Tibial nerve (tissue), 4 donors: ENCODE measurements at places on chromosomes 2 and 18.

DNA sequence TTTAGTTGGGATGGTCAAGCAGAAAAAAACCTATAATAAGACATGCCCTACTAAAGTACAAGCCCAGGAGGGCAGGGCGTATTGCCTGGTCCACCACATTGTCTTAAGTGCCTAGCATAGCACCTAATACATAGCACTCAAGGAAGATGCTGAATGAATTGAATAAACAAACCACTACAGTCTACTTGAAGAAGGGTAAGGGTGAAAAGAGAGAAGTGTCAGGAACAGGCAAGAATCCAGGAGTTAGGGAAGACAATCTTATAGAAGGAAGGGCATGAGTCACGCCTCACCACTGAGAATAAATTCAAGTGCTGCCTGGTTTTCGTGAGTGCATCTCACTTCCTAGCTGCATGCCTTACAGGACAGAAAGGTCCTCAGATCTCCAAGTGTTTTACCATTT lies 13.9 kb downstream of the SLC19A3 start:
- no peak for DNase-seq

DNA sequence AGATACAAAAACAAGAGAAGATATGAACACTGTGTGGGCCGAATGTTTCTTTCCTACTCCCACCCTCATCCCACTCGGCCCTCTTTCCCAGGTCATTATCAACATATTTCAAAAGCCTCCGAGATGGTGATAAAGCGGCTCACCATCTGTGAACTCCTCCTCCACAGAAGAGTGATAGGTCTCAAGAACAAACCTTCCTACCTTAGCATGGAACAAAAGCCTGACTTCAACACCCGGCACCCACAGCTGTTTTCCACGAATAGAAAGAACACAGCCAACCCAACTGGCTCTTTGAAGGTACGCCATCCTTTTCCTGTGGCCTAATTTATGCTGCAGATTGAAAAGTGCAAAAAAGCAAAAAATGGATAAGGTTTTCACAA lies 28.8 kb downstream of the BCL2 start:
- no peak for DNase-seq

- no peak for DNase-seq
Observed at GRCh38 chr2:110115291-110116032, at the start of gene MALL. MALL (minus strand) TSS chr2:110115822; CDS start chr2:110115792, 30 bp downstream.

DNA sequence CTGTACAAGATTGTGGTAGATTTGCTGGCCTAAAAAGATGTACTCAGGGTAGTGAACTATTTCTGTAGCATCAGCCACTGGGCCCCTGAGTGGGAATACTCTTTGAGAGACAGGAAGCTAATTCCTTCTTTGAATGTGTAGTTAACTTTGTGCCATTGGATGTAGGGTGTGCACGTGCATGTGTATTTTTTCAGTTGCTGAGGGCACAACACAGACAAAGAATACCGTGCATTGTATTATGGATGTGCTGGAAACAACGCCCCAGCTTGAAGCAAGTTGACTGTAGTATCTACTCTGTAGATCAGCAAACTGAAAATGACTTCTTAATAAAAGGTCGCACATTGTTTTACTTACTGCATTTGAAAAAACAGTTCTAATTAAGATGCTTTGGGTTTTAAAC lies 14.1 kb downstream of the CRIM1 start:
- DNase-seq: no peak

DNA sequence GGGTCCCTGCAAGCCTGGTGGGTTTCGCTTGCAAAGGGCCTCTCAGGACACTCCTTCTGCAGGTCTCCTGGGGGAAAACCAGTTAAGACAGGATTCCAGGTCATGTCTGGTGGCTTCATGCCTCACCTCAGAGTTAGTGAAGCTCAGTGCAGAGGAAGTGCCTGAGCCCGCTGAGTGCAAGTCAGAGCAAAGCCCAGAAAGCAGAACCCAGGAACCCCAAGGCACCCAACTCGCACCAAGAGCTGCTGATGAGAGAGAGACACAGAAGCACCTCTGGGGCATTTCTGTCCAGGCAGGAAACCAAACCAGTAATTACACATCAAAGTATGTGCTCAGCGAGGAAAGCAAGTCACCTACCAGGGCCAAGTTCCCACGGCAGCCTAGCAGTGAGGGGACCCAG lies 78.4 kb downstream of the ARHGEF4 start:
- no peak for DNase-seq

DNA sequence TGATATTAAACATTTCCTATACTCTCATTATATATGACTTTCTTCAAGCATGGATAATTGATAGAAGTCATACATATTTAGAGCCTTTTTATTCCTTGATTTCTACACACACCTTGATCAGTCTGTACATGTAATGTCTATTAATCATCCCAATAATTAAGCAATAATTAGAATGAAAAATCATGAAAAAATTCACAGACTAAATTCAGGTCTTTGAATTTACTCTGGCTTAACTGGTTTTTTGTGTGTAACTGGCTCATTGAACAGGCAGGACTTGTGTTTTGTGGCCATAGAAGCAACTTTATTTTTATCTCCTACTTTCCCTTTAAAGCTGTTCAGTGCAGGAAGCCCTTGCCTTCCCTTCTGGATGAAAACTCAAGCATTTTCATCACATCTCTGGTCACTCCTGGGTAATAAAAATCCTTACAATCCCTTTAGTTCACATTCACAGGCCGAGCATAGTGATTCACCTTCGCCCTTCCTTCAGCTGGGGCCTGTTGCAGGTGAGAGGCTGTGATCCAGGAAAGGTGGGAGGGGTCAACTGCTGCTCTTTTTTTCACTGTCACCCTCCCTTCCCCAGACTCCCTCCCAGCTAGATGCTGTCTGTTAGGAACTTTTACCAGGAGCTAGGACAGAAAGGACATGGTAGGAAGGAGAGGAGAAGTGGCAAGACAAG lies 58.0 kb upstream of the ITSN2 start:
- DNase-seq: no peak

GRCh38 chr2:2104331-2104730 lies 226.7 kb downstream of the MYT1L start:
- DNase-seq: no peak

GRCh38 chr2:74534411-74534810 lies 4.7 kb downstream of the HTRA2 start:
- no peak for DNase-seq

- no peak for DNase-seq
Observed at GRCh38 chr2:26884486-26884885, 36.6 kb downstream of the DPYSL5 start.

DNA sequence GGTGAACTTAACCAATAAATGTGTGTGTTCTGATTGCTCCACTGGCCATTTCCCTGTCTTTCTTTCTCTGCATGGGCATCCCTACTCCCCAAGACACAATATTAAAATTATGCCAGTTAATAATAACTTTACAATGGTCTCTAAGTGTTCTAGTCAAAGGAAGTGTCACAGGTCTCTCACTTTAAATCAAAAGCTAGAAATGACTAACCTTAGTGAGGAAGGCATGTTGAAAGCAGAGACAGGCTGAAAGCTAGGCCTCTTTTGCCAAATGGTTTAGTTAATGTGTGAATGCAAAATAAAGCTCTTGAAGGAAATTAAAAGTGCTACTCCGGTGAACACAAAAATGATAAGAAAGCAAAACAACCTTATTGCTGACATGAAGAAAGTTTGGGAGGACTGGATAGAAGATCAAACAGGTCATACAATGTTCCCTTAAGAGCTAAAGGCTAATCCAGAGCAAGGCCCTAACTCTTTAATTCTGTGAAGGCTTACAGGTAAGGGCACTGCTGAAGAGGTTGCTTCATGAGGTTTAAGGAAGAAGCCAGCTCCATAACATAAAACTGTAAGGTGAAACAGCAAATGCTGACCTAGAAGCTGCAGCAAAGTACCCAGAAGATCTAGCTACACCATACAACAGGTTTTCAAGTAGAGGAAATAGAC lies 44.0 kb upstream of the ARHGAP15 start:
- DNase-seq: no peak

DNA sequence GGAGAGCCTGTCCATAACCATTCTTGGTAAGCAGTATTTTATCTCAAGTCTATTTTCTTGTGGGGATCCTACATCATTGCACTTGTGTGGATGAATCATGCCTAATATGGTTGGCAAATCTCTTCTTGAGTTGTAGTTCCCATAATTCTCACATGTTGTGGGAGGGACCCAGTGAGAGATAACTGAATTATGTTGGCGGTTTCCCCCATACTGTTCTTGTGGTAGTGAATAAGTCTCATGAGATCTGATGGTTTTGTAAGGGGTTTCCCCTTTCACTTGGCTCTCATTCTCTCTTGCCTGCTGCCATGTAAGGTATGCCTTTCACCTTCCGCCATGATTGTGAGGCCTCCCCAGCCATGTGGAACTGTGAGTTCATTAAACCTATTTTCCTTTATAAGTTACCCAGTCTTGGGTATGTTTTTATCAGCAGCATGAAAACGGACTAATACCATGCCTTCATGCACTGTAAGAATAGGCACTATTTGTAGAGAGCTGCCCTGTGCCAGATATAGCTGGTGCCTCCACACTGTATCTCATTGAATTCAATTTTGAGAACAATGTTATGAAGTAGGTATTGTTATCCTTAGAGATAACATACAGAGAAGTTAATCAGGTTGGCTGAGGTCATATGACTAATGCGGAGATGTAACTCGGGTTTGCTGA lies 148.3 kb downstream of the PLCL1 start:
- DNase-seq: no peak

DNA sequence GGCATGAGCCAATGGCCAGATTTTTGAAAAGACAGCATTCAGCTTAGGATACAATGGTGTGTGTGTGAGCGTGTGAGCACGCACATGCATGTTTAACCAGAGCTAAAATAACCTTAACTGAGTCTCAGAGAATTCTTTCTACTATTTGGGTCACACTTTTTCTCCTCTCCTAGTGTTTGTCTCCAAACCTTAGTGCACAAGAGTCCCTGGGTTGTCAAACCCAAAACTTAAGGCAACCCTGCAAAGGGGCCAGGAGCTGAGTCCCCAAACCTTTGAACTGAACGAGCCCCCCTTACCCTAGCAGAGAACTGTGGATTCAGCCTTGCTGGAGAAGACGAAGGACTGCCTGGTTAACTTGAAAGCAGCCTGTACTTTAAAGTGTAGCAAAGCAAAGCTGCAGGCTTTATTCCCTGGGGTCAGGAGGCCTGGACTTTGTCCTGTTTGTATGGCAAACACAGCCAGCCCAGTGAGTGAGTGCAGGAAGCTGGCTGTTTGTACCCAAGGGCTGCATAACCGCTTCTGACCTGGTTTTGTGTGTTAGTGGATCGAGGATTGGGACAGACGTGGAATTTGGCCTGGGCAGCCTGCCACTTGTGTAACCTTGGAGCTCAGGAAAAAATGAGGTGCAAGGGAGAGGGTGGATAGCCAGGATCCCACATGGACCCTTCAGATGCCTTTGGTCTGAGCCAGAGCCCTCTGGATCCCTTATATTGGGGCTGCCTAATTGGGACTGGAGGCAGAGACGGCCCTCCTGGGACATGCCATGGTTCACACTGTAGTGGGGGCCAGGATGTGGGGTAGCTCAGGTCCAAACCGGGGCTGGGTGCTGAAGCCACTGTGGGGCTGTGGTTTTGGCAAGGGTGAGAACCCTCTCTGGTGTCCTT lies 6.4 kb upstream of the PSMD1 start:
- DNase-seq: no peak

DNA sequence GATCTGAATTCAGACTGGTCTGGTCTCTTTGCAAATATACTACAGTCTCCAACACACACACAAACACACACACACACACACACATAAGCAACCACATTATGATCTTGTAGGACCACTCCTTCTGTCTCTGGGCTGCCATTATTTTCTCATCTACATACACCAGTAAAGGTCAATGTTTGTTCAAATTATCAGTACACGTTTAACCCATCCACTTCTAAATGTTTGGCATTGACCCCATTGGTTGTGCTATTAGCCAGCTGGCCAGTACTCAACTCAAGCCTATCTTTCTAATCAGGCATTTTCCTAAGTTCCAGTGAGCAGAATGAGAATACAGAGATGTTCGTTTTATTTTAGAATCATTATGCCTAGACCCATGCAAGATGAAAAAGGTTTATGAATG lies 186.4 kb downstream of the CNTNAP5 start:
- DNase-seq: no peak

DNA sequence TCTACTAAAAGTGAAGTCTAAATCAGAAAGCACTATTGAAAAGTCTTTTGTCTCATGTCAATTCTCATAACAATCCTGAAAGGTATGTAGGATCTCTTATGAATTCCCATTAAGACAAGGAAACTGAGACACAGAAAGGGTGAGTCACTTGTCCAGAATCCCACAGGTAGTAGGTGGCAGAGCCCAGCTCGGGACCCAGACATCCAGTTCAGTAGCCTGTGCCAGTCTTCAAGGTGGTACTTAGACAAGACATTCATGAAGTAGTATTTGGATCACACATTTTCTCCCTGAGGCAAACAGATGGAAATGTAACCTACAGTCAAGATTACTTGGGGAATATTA lies 14.8 kb upstream of the PARD3B start:
- no peak for DNase-seq

- no peak for DNase-seq
Observed at GRCh38 chr2:218448934-218449333, 30.0 kb downstream of the VIL1 start.

DNA sequence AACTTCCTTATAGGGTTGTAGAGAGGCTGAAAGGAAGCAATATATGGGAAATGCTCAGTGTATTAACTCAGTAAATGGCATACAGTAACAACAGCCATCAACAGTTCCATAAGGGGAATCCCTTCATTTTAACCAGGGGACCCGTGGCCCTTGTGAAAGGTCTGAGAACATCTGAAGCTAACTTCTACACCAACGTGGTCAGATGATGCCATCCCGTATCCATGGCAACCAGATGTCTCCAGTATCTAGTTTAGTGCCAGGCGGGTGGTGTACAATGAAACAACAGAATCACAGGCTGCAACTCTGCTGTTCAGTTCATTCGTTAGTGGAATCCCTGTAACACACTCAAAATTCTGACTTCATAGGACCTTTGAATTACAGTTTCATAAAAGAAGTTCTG lies 162.3 kb downstream of the TGIF1 start:
- DNase-seq: no peak

DNA sequence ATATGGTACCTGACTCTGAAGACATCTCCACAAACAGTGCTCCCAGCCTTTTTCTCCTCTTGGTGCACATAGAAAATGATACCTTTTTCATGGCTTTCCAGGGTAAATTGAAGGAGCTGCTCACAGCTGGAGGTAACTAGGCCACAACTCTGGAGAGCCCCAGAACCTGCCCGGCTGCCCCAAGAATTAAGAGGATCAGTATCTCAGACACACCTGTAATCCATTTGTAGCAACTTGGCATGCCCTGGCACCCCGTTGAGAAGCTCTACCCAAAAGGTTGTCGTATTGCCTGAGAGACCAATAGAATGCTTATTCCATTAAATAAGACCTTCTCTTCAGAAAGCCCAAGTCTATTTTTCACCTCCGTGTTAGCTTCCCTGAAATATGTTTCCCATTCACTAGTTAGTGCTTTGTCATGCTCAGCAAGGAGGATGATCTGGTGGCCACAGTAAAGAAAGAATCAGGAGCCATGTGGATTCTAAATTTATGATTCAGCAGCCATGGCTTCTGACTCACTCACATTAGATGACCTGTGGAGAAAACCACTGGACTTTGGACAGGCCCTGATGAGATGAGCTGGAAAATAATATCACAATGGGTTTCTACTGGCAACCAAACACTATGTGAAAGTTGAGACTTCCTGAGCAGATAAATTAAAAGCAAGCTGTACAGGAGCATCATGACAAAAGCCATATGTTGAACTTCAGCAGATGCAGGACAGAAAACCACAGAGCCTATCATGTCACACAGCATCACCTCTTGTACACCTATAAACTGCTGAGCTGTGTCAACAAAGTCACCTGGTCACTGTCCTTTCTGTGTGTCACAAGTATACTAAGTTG lies 253.3 kb upstream of the OSR1 start:
- DNase-seq: no peak

- DNase-seq: no peak
Observed at GRCh38 chr2:227351639-227352038, 26.6 kb downstream of the MFF start.

- no peak for DNase-seq
Observed at GRCh38 chr18:50754297-50754696, 65.5 kb downstream of the MRO start.
